ENCODE measurements at places on chromosomes 11 and 22.

DNA sequence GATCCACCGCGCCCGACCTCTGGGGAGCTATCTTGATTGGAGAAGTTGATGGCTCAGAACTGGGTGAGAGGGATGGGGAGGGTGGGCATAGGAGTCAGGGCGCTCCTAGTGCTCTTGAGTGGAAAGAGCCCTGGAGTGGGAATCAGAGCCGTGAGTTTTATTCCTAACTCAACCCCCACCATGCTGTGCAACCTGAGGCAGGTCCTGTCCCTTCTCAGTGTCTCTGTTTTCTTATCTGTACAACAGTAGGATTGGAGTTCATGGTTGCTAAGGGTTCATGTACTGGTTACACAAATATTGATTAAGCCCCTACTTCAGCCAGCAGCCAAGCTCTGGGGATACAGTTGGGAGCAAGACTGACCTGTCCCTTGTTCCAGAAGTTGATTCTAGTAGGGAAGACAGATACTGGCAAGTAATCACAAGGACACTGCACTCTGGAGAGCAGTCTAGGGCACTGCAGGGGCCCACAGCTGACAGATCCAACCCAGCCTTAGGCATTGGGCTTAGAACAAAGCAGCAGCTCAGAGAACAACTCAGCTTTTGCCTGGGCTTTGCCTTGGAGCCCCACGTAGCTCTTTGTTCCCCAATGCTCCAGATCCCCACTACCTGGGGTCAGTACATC is 12.4 kb upstream of the DAGLA start:
- DNase-seq, result no peak

DNA sequence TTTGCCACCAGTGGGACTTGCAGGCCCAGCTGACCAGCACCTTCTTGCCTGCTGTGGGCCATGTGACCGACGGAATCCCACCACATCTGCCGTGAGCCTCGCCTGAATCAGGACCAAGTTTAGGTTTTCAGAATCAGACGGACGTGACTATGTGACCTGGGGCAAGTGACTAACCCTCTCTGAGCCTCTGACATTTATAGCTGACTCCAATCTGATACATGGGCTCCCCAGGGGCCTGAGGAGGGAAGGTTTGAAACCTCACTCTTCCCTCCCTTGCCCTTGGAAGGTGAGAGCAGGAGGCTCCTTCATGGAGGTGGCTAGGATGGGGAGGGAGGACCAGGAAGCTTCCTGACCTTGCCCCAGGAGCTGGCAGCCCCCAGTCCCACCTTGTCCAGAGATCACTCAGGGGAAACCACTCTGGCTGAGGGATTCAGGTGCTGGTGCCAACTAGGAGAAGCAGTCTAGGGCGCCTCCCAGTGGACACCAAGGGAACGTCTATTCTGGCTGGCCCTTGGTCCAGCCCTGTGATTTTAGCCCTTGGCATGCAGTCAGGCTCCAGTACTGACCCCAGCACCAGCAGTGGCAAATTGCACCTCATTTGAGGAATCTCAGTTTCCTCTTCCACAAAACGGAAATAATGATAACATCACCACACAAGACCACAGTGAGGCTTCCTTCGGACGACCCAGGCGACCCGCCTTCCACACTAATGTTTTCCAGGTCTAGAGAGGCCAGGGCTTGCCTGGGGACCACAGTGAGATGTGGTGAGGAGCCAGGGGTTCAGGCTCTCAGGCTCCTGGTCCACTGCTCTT is 47.2 kb upstream of the SYT7 start:
- DNase-seq, result peak; percentile 84

GRCh38 chr22:38951734-38952133 is 5.7 kb upstream of the APOBEC3A start:
- no peak for DNase-seq

DNA sequence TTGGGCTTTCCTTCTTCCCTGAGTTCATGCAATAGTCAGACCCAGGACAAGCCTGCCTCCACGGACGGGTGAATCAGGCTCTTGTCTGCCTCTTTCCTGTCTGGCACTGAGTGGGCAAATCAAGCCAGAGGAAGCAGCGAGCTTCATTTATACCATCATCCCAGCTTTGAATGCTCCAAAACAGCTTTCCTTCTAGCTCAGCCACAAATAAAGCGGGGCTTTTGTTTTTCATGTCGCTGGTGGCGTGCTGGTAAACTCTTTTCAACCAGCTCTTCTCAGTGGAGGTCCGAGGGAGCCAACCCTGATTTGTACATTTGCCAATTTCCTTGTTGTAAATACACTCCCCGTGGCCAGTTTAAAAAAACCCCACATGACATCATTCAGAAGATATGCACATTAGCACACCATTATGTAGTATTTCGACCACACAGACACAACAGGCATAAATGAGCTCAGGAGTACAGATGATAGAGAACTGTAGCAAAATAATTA is 8.6 kb downstream of the C11orf91 start:
- peak; percentile 54 for DNase-seq

DNA sequence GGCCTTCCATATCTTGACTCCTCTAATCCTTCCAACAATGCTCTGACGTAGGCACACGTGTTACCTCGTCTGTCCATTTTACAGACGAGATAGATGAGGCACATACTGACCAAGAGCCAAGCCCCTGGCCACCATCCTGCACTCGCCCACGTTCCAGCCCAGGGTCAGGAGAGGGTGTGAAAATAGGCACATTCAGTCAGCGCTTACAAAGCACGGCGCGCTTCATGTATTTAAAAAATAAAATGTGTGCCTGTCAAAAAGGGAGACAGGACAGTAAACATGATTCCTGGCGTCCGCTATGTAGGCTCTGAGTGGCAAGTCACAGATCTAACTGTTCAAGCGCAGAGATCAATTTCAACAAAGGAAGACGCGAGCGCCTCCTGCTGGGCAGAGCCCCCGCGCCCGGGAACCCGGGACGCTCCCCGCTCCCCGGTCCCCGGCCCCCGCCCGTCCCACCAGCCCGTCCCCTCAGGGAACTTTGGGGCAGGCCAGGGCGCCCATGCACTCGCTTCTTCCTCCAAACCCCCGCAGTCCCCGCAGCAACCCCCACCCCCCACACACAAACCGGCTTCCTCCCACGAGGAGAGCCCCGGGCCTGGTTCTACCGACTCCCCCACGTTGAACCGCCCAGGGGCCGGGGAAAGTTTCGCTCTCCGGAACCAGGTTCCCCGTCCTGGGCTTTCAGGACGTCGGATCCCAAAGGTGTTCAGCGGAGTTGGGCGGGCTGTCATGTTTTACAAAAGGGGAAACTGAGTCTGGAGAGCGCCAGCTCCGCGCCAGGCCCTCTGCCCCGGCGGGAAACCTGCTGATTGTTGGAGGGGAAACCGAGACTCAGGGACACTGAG is 10.4 kb upstream of the C1QTNF6 start:
- DNase-seq, result peak; percentile 86

DNA sequence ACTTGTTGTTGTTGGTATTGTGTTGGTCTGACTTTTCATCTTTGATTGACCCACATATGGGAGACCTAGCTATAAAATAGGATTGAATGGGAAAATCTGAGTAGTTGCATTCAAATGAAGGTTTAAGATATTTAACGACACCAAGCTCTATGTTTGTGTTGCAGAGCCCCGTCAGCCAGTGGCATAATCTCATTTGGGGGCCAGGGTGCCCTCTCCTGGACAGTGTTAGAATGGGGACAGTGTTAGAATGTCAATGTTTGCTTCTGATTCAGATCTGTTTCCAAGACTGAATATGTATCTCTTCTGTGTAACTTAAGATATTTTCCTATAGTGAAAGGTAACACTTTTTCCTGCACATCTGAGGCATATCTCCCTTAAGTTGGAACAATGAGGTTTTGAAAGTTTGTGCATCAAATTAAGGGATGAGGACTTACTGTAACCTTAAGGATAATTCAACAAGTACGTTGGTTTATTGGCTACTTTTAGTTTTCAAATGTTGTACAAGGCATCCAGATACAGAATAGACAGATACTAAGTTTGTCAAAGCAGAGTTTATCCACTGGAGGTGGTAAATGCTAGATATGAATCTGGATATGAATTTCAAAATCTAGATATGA is 5.3 kb upstream of the OR52M1 start:
- DNase-seq, result peak; percentile 14

DNA sequence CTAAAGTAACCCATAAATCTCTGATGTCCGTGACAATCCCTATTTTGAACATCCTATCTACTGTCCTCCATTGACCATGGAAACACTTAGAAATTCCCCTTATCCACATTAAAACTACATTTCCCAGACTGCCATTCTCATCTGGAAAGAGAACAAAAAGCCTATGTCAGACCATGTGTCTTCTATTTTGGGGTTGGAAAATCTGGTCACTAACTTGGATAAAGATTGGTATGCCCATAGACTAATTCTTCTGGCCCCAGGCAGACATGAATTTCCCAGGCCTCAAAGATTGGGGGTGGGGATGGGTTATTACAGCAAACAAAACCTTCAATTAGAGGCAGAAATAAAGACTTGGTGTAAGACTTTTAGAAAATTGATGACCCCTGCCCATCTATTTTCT is 30.9 kb upstream of the CREB3L1 start:
- peak; percentile 35 for DNase-seq

GRCh38 chr11:70397336-70397982 is 870 bp upstream of the CTTN start:
- DNase-seq, result peak; percentile 28

- no peak for DNase-seq
Measured at GRCh38 chr11:73598719-73599379, 937 bp upstream of the FAM168A start.

DNA sequence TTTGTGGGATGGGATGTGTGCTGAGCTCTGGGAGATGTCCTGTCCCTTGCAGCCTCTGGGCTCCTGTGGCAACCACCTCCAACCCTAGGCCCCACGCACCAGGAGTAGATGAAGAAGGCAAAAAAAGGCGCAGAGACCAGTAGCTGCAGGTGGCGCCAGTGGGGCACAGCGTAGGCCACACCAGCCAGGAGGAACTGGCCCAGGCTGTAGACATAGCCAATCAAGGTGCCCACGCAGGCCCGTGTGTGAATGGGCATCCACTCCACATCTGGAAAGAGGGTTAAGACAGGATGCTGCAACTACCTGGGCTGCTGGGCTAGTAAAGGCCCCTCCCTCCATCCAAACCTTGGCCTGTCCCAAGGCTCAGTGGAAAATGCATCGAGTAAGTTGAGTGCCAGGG is 3.0 kb downstream of the SLC22A6 start:
- no peak for DNase-seq

- DNase-seq, result no peak
Measured at GRCh38 chr11:85483861-85484260, 143.3 kb downstream of the DLG2 start.

- DNase-seq, result no peak
Measured at GRCh38 chr11:8829556-8829955, 81.4 kb upstream of the AKIP1 start.

DNA sequence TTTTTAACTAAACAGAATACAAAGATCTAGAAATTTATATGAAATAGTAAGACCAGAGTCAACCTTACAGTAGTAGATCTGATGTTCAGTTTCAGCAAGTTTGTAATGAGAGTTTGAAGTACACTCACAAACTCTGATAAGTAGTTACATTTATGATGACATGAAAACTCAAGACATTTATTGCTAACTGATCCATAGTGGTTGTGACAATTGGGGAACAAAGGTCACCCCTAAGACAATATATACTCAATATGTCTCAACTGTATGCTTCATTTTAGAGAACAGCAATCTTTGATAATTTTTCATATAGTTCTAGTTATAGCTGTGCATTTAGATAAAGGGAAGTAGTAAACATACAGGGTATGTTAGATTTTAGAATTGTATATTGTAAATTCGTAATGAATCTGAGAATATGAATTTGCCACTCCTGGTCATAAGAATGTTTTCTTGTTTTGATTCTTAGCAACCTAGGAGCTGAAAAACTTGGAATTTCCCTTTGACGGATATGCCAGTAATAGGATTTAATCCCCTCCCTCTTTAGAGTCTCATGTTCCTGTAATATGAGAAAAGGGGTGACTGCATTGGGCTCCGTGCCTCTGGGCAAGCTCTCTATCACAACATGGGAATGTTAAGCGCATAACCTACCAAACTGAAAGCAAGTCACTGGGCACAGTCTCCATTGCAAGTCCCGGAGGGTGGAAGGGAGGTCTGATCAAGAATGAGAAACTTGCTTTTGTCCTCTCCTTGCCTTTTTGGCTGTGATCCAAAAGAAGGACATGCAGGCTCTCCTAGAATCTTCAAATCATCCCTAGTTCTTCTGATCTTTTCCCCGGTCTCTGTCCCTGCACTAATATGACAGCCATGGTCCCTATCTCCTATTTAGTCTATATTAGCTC is 11.4 kb downstream of the OR10D3 start:
- DNase-seq, result no peak

DNA sequence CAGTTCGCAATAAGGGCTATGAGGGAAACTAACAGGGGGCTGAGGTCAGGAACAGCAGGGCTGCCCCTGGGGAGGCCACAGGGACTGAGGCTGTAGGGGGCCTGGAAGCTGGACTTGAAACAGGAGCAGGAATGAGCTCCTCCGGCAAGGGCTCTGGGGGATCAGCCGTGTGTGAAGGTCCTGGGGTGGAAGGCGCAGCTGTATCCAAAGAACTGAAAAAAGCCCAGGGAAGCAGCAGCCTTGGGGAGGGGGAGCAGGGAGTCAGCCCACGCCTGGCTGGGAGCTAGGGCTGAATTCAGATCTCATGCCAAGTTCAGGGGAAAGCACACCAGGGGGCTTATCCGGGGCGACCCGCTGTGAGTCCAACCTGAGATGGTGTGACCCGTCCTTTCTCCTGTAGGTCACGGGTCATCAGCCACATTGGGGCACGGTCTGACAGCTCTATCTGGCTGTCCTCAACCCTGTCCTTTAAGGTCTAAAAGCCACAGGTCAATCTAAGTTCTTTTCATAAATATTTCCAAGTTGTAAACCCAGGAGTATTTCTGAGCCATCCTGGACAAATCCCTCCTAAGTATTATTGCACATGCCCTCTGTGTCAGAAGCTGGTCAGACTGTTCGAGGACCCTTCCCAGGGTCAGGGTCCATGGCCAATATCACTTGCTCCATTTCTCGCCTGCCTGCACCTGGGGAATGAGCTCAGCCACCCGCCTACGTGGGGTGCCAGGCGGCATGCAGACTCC is 18.0 kb downstream of the TP53AIP1 start:
- no peak for DNase-seq

GRCh38 chr11:115707180-115707905 is 203.1 kb upstream of the CADM1 start:
- no peak for DNase-seq

- DNase-seq, result peak; percentile 65
Measured at GRCh38 chr11:100687054-100687629, at the start of gene ARHGAP42. ARHGAP42 (plus strand) TSS chr11:100687288; CDS start chr11:100687679, 391 bp downstream.

DNA sequence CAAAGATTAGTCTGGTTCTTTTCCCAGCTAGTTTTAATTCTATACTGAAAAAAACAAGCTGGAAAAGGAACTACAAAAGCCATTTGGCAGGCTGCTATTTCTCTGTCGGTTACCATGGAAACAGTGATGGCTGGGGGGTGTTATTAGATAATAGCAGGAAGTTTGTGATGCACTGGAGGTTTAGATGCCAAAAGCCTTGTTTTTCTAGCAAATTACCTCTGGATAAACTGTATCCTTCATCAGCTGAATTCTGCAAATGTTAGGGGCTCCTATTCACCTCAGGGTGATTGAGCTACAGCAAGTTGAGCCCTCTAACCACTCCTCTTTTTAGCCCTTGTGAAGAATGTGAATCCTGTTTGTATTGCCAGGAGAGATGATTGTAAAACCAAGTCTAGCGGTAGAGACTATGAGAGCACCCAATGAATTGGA is 25.2 kb downstream of the ALKBH3 start:
- DNase-seq, result no peak

Data from hepatic stellate cell (primary cell).